Left kidney (tissue), 8 donors: ENCODE measurements at places on chromosomes 3 and 15. TPM values are rescaled to one million over a fixed set of nuclear protein-coding genes. Genes with fewer than 3 reads are reported as not detected.

The TMEM108 gene
- 1.6 TPM for polyA plus RNA-seq

The ZNF660 gene
- 15.9 TPM for polyA plus RNA-seq

The SMC4 gene
- 169 TPM for polyA plus RNA-seq

The DUOXA2 gene
- polyA plus RNA-seq: not detected

The VGLL3 gene
- polyA plus RNA-seq: 5.0 TPM

The ST3GAL6 gene
- 100 TPM for polyA plus RNA-seq

The GCNT3 gene
- 0.57 TPM for polyA plus RNA-seq

The GOLGA8O gene
- 0.18 TPM for polyA plus RNA-seq

The GPR15 gene
- polyA plus RNA-seq: not detected

The SLC30A4 gene
- 11.3 TPM for polyA plus RNA-seq

The KLHL6 gene
- polyA plus RNA-seq: 1.1 TPM

The TF gene
- polyA plus RNA-seq: 7.9 TPM

The STAB1 gene
- polyA plus RNA-seq: 37.6 TPM

The CCDC13 gene
- polyA plus RNA-seq: 3.8 TPM

The FANCD2OS gene
- 0.81 TPM for polyA plus RNA-seq

The TUBGCP4 gene
- 29.7 TPM for polyA plus RNA-seq

The CHST14 gene
- polyA plus RNA-seq: 31.3 TPM

The PDE12 gene
- polyA plus RNA-seq: 14.3 TPM

The PLSCR2 gene
- 1.0 TPM for polyA plus RNA-seq

The ASB14 gene
- polyA plus RNA-seq: 1.4 TPM

The DLEC1 gene
- 2.0 TPM for polyA plus RNA-seq
